Esophagus muscularis mucosa (tissue), 4 donors: ENCODE measurements at places on chromosomes 16 and 17.

DNA sequence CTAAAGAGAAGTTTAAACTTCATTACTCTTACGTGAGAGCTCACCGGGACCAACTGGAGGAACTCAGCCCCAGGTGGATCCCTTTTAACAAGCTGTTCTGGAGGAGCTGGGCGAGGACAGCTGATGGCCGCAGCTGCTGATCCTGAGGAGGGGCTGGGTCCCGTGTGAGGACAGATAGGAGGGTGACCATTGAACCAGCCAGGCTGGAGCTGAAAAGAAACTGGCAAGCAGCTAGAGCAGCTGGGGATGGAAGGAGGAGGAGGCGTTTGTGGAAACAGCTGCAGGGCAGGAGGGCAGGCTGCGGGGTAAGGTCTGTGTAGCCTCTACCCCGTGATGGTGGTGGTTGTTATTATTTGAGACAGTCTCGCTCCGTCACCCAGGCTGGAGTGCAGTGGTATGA, 119.5 kb downstream of the AATF start:
- no peak for DNase-seq

GRCh38 chr17:12592941-12593340, 72.7 kb upstream of the MYOCD start:
- DNase-seq = no peak

GRCh38 chr17:29246628-29247027, at the start of gene CRYBA1:
Gene CRYBA1 (plus strand): TSS chr17:29246859. CDS start chr17:29246864, 5 bp downstream.
- DNase-seq = peak; percentile 75

GRCh38 chr16:89026121-89026612, 49.2 kb upstream of the CBFA2T3 start:
- no peak for DNase-seq

DNA sequence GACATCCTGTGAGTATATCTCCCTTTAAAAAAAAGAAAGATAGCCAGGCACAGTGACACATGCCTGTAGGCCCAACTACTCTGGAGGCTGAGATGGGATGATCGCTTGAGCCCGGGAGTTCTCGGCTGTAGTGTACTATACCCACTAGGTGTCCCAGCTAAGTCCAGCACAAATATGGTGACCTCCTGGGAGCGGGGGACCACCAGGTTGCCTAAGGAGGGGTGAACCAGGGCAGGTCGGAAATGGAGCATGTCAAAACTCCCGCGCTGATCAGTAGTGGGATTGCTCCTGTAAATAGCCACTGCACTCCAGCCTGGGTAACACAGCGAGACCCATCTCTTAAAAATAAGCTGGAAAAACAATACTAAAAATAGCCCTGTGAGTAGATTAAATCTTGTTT, 29.4 kb downstream of the GINS2 start:
- no peak for DNase-seq

DNA sequence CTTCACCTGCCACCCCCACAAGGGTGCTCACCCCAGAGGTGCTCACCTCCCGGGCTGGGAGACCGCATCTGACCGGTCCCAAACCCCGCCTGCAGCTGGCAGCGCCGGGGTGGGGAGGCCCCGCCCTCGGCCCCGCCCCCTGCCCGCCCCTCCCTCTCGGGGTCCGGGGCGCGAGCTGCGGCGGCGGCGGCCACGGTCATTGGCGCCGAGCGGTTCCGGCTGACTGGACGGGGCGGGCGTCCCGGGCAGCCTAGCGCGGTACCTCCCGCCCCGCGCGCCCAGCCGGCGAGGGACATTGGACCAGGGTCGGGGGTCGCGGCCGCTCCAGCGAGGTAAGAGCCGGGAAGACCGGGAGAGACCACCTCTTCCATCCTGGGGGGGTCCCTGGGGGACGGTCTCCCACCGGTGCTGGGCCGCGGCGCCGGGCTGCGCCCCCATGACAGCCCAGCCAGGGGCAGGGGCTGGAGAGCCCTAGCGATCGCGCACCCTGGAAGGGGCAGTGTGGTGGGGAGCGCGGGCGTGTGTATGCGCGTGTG, at the start of gene CACNG5:
Gene CACNG5 (plus strand): TSS at position 199 of the 536 bp plus-strand sequence. CDS start 42,216 bp downstream, outside the sequence.
- DNase-seq = no peak

- no peak for DNase-seq
These were observed 16.6 kb downstream of the ATP5PD start for GRCh38 chr17:75030161-75030560.

DNA sequence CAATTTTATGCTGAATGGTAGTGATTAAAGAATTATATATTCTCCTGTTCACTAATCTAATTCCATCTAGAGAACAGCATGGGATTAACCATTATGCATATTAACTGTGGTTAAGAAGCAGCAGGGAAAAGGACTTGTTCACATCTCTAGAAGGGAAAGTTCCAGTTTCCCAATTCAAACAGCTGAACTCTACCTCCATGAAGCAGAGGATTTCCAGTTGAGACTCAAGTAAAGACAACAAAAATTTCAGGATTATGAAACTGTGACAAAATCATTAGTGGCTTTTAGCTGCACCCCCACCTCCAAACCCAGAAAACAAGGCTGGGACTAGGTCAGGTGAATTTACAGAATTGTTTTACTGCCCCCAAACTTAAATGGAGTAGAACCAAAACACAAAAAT, 73.6 kb downstream of the USP32 start:
- no peak for DNase-seq

- no peak for DNase-seq
These were observed 341.0 kb downstream of the CPPED1 start for GRCh38 chr16:12462426-12463280.

GRCh38 chr17:44335564-44335963, 9.5 kb upstream of the GRN start:
- no peak for DNase-seq

DNA sequence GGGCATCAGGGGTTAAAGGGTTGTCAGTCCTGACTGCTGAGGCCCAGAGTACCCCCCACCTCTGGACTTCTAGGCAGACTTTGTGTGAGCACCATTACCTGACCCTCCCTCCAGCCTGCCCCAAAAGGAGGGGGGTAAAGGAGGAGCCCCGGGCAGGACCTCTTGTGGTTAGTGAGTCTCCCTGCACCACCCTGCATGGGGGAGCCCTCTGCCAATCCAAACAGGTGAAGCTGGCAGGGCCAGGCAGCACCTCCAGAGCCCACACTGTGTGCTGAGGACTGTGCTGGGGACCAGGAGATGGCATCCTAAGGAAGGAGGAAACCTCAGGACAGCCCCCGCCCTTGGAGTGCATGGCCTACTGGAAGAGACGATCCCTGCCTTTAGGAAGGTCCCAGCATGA, 2.6 kb upstream of the KRT14 start:
- DNase-seq = no peak

GRCh38 chr17:82536512-82537201, 17.1 kb downstream of the FOXK2 start:
- DNase-seq = no peak

- DNase-seq = no peak
These were observed 724.2 kb upstream of the CDH8 start for GRCh38 chr16:62760398-62760797.

GRCh38 chr16:12229759-12230594, 253.4 kb downstream of the SNX29 start:
- no peak for DNase-seq

DNA sequence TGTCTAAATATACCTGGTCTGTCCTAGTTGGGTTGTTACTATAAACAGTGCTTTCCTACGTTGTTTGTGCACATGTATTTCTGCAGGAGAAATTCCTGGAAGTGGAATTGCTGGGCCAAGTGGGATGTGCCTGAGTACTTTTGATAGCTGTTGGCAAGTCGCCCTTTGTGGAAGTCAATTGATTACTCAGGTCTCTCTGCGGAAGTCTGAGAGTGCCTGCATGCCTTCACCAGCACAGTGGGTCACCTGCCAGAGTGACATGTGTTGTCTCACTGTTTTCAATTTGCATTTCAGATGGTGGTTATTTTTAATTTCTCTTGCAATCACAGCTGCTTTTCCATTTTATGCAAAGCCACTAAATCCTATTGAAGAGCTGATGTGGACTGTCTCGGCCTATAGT, 2.3 kb upstream of the MVD start:
- DNase-seq = no peak

- no peak for DNase-seq
These were observed 251.3 kb downstream of the NTN1 start for GRCh38 chr17:9272501-9273200.

GRCh38 chr17:518047-518735, 165.6 kb upstream of the RPH3AL start:
- DNase-seq = no peak

- DNase-seq = no peak
These were observed 62.7 kb downstream of the ZNF423 start for GRCh38 chr16:49793244-49793643.

DNA sequence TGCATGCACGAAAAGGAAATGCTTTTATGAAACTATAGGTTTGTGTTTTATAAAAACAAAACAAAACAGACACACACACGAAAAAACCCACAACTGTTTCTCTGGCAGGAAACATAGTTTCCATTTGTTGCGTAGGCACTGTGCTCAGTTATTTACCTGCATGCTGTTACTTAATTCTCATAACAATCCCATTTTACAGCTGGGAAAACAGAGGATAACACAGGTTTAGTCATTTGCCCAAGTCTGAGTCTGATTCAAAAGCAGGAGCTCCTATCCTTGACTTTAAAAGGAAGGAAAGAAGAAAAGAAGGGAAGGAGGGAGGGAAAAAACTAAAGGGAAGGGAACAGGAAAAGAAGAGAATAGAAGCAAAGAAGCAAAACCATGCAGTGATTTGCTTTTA, 117.4 kb downstream of the DNAH3 start:
- no peak for DNase-seq

GRCh38 chr16:61413021-61413420, 623.2 kb downstream of the CDH8 start:
- no peak for DNase-seq

GRCh38 chr16:49462362-49462988, 88.9 kb downstream of the C16orf78 start:
- no peak for DNase-seq

- no peak for DNase-seq
These were observed 25.0 kb upstream of the ADAM11 start for GRCh38 chr17:44733753-44734152.

GRCh38 chr16:89499767-89500166, 8.4 kb upstream of the SPG7 start:
- no peak for DNase-seq

DNA sequence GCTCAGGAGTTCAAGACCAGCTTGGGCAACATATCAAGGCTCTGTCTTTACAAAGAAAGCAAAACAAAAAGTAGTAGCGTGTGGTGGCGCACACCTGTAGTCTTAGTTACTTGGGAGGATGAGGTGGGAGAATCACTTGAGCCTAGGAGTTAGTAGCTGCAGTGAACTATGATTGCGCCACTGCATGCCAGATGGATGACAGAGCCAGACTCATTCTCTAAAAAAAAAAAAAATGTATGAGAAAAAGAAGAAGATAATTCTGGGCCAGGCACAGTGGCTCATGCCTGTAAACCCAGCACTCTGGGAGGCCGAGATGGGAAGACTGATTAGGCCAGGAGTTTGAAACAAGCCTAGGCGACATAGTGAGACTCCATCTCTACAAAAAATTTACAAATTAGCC, 28.5 kb downstream of the STAT5B start:
- no peak for DNase-seq

DNA sequence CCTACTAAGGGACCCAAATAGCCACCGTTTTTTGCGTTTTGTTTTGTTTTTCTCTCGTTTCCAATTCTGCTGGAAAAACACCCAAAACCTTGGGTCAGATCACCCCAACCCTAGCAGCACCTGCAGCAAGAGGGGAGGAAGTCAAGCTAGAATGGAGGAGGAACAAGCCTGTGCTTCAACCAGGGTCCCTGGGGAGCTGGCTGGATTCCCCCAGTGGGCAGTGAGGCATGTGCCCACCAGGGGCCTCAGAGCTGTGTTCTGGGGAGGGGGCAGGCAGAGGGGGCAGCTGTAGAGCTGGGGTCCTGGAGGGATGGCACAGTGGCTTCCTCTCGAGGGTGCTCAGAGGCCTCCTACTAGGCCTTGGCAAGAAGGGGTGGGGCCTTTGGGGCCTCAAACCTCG, 6.5 kb downstream of the CD79B start:
- DNase-seq = no peak

DNA sequence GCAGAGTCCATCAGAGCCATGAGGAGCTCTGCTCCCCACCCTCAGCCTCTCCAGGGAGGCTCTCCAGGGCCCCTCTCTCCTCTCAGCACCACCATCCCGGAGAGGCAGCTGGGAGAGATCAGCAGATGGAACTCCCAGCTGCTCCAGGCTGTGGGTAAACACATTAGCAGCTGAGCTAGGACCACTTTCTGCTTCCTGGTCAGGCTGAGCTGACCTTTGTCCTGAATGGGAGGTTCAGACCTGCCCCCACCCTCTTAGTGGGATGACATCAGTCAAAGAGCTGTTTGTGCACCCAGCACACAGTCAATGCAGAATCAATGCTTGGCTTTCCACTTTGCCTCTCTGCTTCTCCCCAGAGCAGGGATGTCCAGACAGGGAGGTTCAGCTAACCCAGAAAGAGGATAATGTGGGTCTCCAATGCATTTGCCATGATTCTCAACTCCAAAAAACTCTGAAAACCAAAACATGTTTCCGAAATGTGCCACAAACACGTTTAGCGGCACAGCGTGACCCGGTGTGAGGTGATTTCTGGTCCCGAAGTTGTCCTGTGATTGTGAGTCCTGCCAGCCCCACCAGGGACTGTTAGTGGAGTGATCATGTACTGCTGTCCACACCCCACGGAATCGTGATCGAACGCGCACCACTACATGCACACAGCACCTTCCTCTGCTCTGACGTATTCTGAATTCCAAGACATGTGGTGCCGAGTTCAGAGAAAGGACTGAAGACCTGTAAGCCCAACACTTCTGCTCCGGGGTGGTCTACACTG, 6.7 kb downstream of the GPR142 start:
- DNase-seq = no peak

GRCh38 chr17:35841505-35841904, 27.2 kb downstream of the HEATR9 start:
- no peak for DNase-seq

GRCh38 chr17:68682903-68683302, 81.7 kb upstream of the FAM20A start:
- no peak for DNase-seq

- DNase-seq = no peak
These were observed 314.5 kb downstream of the SEC14L1 start for GRCh38 chr17:77455111-77455890.

GRCh38 chr16:17125671-17126070, 345.1 kb downstream of the XYLT1 start:
- no peak for DNase-seq

- no peak for DNase-seq
These were observed 49.7 kb upstream of the ANKFY1 start for GRCh38 chr17:4313221-4314114.

DNA sequence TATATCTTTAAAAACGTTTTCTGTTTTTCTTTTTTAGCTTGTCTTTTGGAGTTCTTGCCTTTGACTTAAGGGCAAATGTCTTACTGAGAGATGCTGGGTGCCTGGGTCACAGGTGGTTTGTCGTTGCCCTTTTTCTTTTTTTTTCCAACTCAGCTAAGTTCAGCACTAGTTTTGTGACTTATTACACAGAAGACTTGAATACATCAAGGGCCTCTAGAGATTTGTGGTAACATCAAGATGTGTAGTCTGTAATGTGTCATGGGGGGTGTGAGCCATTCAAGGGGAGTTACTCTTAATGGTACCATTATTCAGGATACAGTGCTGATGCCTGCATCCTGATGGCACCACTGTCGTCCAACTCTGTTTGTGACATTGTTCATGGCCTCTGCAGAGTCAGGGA, 95.1 kb downstream of the PRKCA start:
- no peak for DNase-seq

GRCh38 chr17:76727745-76728456, 1.3 kb downstream of the METTL23 start:
- no peak for DNase-seq

- DNase-seq = peak; percentile 84
These were observed 11.6 kb downstream of the KRT33A start for GRCh38 chr17:41338961-41339485.
